ENCODE measurements at places on chromosomes 3 and 15.
A peak's percentile ranks its signal among the peaks of the same experiment; 100 is the strongest.

GRCh38 chr3:52090933-52091468, 34.6 kb upstream of the DUSP7 start:
- no peak for DNase-seq

DNA sequence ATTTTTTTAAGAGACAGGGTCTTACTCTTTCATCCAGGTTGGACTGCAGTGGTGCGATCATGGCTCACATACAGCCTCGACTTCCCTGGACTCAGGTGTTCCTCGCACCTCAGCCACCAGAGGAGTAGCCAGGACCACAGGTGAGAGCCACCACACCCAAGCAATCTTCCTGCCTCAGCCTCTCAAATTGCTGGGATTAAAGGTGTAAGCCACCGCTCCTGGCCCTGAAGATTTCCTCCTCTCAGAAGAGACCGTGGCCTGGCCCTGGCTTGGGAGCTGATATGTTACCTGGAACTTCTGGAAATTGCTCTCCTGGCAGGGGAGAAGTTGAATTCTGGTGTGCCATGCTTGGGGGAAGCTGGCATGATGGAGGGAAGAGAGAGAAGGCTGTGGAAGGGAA, 36.2 kb downstream of the PPCDC start:
- no peak for DNase-seq

- DNase-seq = peak; percentile 49
Measured at GRCh38 chr3:184472723-184473428, 88.7 kb upstream of the EPHB3 start.

DNA sequence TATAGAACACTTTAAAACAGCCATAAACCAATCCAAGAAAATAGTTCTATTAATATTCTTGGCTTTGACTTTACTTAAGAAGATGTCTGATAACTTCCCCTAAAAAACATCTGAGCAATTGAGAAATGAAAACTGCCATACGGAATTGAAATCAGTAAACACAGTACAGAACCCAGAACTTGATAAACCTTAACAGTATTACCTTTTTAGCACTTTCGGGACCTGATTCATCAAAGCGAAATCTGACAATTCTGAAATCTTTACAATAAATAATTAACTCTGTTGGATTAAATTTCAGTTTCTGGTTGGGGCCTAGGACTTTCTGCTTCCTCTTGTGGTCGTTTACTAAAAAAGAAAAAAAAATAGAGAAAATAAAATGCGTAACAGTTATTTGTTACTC, 17.3 kb downstream of the MTMR10 start:
- peak; percentile 9 for DNase-seq

DNA sequence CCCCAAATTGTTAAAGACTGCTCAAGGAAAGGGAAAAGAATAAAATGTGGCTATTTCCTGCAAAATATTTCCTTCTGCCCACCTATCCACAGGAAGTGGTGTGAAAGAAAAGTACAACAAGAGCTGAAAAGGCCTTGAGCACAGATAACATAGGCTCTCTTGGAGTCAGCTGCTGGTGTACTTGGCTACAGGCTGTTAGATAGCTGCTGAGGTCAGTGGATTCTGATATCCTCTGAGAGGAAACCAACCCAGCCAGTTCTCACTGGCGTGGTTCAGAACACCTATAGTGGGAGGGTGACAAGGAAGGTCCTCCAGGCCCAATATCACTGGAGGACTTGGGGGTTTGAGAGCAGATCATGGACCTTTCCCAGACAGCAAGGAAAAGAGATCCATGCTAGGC, 124.4 kb upstream of the GAP43 start:
- DNase-seq = no peak

DNA sequence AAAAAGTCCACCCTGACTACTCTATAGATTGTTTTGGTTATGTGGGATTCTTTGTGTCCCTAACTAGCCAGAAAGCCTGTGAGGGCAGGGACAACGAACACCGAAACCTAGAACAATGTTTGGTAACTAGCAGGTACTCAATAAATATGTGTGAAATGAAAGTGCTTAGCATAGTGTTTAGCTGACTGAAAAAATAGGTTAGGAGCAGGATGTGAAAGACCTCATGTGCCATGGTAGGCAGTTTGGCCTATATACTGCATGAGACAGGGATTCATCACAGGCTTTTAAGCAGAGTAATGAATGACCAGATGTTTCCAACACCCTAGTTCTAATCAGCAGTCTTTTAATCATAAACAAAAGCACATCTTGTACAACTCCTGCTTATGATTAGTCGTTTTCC, 64.2 kb downstream of the MYO5A start:
- DNase-seq = no peak

GRCh38 chr3:46138581-46138980, 69.5 kb downstream of the CCR1 start:
- DNase-seq = peak; percentile 45

DNA sequence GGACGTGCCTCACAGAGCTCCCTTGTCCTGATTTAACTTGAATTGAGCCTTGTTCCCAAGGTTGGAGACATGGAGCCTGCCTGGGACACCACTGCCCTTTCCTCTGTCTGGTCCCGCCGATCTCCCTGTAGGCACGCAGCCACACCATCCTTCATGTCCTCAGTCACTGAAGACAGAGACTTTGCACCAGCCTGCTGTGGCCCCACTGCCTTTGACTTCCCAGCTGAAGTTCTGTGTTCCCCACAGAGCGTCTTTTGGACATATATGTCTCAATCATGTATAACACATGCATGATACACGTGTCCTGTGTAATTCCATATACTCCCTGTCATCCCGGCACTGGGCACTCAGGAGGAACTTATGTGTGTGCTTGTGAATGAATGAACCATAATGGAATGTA, 23.6 kb downstream of the GABRA5 start:
- DNase-seq = no peak

DNA sequence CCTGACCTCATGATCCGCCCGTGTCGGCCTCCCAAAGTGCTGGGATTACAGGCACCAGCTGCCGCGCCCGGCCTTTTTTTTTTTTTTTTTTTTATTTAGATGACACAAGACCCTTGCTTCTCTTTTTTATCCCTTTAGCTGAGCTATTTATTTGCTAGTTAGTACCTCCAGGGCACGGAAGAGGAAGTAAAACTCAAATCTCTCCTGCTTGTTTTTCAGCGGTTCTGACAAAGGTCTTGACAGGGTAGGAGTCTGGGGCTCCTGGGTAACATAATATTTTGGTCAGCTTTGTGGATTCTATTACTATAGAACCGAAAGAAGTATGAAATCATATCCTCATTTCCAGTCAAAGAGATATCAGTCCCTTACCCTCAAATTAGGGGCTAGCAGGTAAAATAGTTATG, 44.0 kb upstream of the ETV5 start:
- DNase-seq = peak; percentile 86

DNA sequence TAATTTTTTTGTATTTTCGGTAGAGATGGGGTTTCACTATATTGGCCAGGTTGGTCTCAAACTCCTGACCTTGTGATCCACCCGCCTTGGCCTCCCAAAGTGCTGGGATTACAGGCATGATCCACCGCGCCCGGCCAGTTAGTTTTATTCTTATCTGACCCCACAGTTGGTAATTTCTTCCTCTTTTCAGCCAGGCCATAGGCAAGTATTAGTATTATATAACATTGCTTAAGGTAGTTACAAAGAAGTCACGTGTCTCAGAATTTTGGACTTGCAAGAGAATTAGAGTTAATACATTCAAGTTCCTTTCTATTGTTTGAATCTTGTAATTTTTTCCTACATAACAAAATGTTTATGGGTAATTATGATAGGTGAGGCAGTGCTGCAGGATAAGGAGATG, 334.8 kb downstream of the LPP start:
- no peak for DNase-seq

DNA sequence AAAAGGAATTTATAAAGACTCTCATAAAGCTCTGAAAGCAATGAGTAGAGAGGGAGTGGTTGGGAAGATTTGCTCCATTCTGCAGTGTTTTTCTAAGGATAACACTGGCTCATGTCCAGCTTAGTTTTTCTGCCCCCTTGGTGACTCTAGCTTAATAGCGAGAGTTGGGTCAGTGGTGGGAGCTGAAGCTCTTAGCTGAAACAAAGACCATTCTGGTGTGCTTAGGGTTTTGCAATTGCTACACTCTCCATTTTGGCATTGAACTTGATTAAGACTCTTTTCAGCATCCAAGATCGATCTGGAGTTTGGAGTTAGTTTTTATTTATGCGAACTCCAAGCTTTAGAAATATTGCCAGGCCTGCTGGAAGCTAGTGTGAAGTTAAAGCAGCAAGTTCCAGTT, 98.0 kb downstream of the ATG7 start:
- DNase-seq = no peak

DNA sequence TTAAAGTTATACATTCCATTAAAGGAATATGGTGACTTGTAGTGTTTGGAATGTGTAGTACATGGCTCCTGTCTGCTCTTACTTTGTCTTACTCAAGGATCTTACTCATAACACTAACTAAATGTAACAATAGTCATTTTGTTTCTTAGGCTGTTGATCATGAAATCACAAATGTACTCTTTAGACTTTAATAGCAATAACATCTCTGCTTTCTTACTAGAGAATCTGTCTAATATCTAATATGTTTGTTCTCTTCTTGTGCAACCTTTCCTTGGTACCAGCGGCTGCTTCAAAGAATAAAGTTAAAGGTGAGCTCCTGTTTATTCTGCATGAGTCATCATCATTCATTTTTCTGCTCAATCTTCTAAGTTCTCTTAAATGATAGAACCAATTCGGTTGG, 767.5 kb downstream of the CADM2 start:
- no peak for DNase-seq

GRCh38 chr3:178152031-178152806, 384.0 kb upstream of the KCNMB2 start:
- DNase-seq = no peak

GRCh38 chr15:62403164-62403809, 238.2 kb upstream of the C2CD4B start:
- DNase-seq = no peak

DNA sequence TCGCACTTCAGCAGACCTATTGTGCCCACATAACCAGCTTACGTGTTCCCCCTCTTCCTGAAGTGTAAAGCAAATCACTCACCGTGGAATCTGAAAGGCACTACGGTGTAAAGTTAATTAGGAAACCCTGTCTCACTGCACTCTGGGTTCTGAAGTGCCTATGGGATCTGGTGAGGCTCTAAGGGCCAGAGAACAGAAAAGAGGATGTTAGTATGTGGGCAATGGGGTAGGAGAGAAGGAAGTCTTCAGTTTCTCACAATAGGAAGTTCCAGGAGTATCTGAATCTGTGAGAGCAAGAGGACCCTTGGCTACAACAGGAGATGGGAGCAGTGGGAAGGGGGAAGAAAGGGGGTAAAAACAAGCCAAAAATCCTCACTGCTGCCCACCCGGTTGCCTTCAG, 71.4 kb downstream of the ITGB5 start:
- DNase-seq = peak; percentile 58

- no peak for DNase-seq
Measured at GRCh38 chr3:148079370-148079769, 618.3 kb upstream of the AGTR1 start.

DNA sequence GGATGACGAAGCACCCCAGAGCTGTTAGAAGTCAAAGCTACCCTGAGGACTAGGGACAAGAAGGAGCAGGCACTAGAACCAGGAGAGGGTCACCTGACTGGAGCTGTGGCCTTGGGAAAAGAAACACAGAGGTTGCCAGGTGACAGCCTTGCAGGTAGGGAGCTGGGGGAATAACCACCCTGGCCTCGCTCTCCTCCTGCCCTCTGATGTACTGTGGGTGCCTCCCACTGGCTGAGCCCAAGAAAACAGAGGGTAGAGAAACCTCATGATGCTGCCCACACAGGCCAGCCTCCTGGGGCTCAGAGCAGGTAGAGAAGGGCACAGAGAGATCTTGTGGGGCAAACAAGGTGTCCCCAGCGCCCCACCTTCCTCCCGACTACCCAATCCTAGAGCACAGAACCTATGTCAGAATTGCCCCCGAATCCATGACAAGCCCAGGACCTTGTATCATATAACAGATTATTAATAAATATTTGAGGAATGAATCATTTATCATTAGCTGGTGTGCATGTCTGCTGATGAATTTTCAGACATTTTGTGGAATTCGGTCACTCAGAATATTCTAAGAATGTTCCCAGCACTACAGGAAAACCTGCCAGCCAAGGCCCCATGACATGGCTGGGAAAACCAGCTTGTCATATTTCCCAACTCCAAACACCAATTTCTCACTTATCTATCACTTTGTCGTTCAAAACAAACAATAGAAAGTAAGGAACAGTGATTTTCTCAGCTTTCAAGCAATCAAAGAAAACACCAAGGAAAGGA, 59.8 kb upstream of the MEX3B start:
- DNase-seq = no peak

DNA sequence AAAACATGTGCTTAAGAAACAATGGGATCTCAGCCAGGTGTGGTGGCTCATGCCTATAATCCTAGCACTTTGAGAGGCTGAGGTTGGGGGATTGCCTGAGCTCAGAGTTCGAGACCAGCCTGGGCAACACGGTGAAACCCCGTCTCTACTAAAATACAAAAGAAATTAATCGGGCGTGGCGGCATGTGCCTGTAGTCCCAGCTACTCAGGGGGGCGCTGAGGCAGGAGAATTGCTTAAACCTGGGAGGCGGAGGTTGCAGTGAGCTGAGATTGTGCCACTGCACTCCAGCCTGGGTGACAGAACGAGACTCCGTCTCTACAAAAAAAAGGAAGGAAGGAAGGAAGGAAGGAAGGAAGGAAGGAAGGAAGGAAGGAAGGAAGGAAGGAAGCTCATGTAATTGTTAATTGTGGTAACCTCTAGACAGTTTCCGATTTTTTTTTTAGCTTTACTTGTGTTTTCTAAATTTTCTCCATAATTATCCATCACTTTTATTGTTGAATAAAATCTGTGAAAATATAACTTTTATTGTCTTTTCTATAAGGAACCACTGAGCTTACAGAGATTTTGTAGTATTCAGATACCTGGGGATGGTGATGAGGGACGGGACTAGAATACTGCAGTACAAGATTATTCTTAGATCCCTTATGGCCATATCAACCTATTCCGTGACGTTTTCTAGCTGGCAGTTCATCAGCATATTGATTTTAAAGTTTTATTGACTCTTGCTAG, 506.9 kb downstream of the NR2F2 start:
- no peak for DNase-seq

GRCh38 chr3:97825101-97825500, 3.3 kb downstream of the CRYBG3 start:
- no peak for DNase-seq

DNA sequence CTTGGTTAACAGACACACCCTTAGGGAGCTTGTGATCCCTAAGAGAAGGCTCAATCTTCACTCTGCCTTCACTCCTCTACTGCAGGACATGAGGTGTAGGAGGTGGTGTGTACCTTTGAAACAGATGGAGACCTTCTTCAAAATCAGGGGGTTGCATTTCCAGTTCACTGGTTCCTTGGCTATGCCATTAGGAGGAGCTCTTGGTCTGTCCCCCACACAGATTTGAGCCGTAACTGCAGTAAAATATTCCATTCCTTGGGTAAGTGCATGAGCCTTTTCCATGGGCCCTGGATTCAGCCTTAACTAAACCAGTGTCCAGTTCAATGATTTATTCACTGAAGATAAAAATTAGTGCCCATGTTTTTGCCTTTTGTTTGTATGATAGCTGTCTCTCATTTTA, 144.6 kb downstream of the MCTP2 start:
- no peak for DNase-seq

- DNase-seq = peak; percentile 66
Measured at GRCh38 chr3:174439331-174440252, 419.5 kb upstream of the NAALADL2 start.

All from inflammatory macrophage treated with lipopolysaccharide for 4 hours (primary cell).